H4 (cell line): ENCODE measurements at places on chromosomes 11 and 22.
A peak's percentile ranks its signal among the peaks of the same experiment; 100 is the strongest.

DNA sequence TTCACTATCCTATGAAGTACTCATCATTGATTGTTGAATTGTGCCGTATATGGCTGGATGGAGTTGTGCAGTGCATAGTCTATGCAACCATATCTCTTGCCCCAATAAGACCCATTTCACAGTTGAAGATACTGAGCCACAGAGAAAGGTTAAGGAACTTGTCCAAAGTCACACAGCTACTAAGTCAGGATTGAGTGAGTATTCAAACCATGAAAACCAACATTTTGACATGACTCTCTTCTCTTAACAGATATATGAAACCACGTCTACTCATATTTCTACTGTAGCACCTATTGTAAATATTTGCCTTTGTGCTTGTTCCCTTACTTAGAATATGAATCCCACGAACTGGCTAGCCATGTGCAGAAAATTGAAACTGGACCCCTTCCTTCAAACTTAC is 58.1 kb downstream of the MAML2 start:
- no peak for DNase-seq

DNA sequence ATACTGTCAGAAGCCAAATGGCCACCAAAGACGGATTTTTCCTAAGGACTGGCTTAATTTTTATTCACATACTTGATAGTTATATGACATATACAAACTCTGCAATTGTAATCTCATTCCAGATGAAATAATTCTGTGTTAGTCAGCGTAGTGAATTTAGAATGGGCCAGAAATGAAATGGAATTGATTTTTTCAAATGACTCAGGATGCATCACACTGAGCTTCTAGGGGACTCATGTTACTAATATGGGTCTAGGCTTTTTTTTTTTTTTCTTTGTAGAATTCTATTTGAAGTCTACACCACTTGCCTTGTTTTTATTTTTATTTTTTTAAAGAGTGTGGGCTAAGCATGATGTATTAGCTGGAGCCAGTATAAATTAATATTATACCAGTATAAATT is 62.7 kb downstream of the SPECC1L start:
- no peak for DNase-seq

DNA sequence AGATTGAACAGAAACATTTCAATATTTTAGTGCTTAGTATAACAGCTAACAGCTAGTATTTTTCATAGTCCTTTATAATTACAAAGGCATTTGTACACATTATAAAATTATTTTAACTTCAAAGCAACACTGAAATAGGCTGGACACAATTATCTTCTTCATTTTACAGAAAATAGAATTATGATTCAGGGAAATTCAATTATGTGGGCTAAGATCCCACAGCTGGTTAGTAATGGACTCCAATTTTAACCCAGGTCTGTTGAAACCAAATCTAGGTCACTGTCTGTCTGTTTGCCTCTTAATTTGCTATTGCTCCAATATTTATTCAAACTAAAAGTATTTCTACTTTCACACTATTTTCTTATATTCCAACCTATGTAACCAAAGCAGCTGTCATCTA is 154.1 kb upstream of the CTSC start:
- no peak for DNase-seq

DNA sequence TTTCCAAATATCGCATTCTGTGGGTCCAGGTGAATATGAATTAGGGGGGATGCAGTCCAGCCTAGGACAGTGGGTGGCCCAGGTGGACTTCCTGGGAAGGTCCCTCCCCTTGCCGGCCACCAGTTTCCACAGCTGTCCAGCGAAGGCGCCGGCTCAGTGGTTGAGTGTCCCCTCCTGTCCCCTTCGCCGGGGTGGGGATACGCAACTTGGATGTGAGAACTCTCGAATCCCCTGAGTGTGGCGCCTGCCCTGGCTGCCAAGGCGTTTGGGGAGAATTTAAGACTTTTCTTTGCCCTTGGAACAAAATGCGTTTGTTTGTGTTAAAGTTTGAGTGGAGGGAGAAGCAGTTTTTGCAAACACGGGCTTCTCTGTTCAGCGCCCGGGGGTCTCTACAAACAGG is 123.7 kb downstream of the KCNQ1OT1 start:
- DNase-seq = no peak

GRCh38 chr11:1039481-1040427 is 3.2 kb upstream of the MUC6 start:
- DNase-seq = no peak

DNA sequence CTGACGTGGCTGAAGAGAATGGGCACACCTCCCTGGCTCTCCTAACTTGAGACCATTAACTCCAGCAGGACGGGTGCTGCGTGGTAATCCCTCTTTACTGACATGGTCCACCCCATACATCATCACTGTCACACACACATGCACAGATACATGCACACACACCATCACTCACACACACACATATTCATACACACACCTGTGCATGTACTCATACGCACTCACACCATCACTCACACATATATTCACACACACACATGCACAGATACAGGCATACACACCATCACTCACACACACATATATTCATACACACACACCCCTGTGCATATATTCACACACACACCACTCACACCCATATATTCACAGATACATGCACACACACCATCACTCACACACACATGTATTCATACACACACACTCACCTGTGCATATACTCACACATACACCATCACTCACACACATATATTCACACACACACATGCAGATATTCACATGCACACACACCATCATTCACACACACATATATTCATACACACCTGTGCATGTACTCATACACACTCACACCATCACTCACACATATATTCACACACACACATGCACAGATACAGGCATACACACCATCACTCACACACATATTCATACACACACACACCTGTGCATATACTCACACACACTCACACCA is 74.8 kb downstream of the EFCAB6 start:
- no peak for DNase-seq

DNA sequence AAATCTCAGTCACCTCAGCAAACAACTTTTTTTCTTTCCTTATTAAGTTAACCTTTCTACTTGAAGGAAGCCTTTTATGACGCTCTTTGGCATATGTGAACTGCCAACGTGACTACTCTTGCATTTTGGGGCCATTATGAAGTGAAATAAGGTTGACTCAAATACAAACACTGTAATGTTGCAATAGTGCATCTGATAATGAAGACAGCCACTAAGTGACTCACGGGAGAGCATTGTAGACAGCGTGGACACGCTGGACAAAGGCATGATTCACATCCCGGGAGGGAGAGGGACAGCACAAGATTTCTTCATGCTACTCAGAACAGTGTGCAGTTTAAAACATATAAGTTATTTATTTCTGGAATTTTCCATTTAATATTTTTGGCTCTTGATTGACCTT is 560.8 kb downstream of the ETS1 start:
- DNase-seq = peak; percentile 74

GRCh38 chr11:86150847-86151173 is 81.9 kb upstream of the PICALM start:
- peak; percentile 39 for DNase-seq

DNA sequence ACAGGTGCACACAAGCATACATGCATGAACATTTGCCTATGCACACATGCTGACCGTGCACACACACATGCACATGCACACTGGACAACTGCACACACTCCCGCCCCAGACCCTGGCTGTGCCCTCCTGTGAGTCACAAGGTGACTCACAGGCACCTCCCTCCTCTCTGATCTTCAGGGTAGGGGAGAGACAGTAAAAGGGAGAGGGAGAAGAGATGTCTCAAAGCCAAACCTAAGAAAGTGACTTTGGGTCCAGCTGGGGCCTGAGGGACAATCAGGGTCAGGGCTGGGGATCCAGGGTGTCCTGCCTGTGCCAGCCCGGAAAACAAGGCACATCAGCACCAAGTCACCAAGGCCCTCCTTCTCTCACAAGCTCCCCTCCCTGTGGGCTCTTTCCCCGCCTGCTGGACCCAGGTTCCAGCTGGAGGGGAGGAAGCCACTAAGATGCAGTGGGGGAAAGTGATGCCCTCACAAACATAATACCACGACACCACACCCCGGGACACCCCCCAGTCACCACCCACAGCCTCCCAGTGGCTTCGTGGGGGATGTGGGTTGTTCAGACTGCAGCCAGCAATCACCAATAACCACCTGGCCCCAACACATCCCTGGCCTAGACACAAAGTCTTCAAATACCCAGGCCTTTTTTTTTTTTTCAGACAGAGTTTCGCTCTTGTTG is 39.3 kb downstream of the PDGFB start:
- DNase-seq = peak; percentile 66

DNA sequence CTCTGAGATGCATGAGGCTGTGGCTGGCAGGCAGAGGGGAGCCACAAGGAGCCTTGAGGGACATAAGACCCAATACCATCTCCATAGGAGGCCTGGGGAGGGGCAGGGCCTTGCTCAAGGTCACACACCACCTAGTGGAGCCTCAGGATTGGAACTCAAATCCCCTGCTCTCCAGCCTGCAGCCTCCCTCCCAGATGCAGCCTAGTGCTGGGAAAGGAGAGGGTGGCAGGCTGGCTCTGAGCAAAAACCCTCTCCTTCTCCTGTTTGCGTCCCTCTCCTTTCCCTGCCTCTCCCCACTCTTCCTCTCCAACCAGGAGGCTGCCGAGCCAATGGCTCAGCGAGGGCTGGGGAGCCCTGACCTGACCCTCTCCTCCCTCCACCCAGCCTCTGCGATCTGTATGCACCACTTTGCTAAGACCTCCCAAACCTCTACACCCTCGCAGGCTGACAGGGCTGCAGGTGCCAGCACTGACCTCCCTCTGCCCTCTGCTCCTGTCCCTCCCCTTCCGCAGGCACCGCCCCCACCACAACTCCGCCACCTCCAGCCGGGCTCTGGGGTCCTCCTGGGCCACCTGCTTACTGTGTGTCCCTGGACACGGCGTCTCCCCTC is 14.7 kb downstream of the IGLL1 start:
- DNase-seq = no peak

DNA sequence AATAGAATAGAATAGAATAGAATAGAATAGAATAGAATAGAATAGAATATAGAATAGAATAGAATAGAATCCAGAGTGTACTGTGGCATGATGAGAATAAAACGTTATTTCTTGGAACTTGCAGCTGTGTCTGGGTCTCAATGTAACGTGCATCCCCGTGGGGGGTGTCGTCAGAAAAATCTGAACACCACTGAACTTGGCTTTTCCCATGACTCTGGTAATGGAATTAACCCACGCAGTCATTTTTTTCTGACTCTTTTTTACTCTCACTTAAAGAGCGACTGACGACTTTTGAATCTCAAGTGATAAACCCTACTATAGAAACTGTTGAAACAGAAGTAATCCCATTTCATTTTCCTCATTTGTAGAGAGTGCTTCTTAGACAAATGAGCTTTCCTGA is 92.4 kb upstream of the BID start:
- DNase-seq = no peak

DNA sequence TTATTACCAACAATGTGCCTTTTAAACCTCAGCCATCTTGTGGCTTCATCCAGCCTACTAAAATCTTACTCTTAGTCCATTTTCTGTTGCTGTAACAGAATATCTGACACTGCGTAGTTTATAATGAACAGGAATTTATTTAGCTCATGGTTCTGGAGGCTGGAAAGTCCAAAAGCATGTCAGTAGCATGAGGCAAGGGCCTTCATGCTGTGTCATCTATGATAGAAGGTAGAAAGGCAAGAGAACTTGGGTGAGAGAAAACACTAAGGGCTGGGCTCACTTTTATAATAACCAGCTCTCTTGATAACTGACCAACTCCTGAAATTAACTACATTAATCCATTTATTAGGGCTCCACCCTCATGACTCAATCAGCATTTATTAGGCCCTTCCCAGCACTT is 13.5 kb downstream of the BTBD10 start:
- DNase-seq = no peak

DNA sequence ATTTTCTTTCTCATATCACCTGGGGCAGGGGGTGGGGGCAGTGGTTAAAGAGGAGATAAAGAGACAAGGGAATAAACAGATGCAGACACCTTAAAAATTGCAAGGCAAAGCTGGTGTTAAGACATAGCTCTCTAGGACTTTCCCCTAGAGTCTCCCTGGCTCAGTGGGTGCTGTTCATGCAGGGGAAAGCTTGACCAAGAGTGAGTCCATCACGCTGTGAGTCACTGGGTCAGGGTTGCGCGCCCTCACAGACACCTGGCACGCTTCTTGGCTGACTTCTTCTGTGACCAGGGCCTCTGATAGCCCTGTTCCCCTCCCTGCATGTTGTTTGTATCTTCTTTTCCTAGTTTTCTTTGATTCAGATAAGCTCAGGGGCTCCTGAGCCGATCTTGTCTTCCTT is 31.9 kb downstream of the COMMD9 start:
- no peak for DNase-seq

DNA sequence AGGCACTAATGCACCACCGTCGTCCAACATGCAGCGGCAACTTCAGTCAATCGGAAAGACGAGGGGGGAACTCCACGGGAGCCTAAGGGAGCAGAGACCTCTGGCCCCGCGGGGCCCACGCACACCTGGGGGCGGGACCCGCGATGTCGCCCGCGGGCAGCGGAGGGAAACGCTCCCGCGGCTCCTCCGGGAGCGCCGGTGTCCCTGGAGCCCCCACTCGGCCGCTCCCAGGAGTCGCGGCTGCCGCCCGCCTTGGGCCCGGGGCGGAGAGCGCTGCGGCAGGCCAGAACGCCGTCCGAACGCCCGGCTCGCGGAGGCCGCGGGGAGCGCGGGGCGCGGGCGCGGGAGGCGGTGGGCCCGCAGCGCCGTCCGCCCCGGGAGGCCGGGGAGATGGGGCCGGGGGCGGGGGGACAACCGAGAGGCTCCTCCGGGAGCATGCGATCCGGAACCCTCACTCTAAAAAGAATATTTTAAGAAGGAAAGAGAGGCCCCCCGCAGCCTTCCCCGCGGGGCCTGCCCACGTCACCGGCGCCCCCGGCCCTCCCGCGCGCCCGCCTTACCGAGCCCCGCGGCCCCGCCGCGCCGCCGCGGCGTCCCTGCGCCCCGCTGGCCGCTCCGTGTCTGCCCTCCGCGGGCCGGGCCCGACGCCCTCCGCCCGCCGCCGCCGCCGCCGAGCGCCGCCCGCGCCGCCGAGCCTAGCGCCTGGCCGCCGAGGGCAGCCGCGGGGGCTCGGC is 86.6 kb upstream of the ARHGAP32 start:
- DNase-seq = no peak

DNA sequence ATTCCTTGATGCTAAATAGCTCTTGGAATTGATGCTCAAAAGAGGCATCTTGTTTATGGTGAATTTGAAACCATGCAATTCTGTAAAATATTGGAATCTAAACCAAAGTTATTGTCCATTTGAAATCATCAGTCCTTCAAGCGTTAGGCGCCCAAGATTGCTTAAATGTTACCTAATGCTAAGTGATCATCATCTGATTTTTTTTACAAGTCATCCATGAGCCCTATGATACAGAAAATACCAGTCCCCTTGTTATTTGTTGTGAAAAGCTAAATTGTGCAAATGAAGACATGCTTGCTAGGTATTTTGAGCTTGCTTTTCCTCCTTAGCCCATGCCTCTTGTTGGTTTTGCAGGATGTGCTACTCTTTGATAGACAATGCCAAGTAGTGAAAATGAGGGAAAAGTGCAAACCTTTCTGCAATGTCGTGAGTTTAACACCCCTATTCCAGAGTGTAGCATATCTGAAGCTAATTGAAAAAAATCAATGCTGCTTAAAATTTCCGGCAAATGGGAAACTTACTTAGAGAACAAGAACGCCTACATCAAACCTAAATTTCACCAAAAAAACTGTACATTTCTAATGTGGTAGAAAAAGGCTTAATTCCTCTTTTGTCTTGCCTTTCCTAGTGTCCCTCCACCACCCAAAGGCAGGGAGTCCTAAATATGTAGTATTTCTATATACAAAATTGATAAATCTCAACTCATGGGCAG is 1.9 kb downstream of the GRK3 start:
- no peak for DNase-seq
